ENCODE measurements at places on chromosomes 6 and 20.
A peak's percentile ranks its signal among the peaks of the same experiment; 100 is the strongest.

GRCh38 chr20:6870559-6870958 is 103.1 kb downstream of the BMP2 start:
- no peak for DNase-seq

- DNase-seq: peak; percentile 56
Measured at GRCh38 chr6:166419286-166419685, 36.5 kb upstream of the MPC1 start.

DNA sequence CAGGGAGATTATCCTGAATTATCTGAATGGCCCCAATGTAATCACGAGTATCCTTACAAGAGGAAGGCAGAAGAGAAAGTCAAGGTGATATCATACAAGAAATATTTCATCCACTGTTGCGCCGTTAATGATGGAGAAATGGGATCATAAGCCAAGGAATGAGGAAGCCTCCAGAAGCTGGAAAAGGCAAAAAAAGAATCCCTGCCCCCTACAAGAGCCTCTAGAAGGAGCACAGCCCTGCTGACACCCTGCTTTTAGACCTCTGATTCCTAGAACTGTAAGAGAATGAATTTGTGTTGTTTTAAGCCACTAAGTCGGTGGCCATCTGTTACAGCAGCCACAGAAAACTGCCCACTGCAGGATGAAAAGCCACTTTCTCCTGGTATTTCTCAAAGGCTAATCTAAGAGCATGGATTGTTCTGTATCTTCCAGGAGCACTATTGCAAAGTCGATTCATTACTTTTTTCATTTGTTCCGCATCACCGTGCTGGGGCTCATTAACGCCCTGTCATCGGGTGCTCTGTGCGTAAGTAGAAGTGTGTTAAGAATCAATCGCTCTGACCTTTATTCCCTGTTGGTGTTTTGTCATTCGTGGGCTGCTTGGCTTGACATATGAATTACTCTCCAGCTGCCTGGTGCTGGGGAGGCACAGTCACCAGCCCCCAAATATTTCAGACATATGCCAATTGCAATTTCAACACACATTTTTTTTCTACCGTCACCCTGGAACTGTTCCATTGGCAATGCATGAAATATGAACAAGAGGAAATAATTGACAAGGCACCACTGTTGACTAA is 117.0 kb downstream of the PCSK2 start:
- DNase-seq: no peak

GRCh38 chr6:26569433-26569764 is 27.4 kb upstream of the ABT1 start:
- no peak for DNase-seq

DNA sequence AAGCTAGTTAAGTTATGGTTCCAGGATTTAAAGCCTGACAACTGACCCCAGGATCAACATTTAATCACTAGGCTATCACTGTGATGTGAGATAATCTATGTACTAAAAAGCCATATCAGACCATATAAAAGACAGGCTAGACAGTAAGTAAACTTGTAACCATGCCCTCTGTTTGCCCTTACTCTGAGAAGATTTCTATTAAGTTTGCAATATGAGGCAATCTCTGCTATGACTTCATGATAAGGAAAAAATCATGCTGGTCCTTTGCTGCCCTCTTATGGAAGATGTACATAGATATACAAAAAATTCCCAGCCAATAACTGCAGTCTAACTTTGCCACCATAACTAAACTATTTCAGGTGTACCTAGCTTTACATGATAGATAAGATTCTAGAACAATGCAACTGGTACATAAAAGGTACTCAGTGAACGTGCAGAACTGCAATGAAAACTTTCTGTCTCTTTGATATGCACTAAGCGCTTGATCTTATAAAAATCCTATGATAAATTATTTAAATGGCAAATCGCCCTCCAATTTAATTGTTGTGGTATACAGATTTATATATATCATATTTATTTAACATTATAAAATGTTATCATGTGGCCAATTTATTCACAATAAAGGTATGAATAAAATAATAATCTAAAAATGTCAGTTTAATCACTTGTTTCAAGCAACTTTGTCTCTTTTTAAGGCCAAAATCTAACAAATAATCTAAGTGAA is 70.5 kb downstream of the FAM217A start:
- DNase-seq: no peak

- no peak for DNase-seq
Measured at GRCh38 chr6:43180985-43181384, 1.0 kb upstream of the CUL9 start.

DNA sequence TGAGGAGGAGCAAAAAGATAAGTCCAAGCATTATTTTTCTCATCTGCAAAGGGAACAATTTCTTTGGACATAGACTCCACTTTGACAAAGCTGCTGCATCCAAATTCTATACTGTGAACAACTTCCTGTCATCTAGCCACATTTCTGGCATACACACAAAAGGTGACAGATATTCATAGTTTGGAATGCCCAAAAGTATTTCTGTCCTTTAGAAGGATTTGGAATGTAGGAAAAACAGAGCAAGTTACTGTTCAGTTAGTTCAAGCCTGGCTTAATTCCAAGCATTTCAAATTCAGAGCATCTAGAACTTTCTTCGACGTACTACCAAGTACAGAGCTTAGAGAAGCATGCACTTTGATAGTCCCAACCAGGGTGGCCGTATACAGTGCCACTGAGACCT is 134.0 kb downstream of the PDE7B start:
- no peak for DNase-seq

DNA sequence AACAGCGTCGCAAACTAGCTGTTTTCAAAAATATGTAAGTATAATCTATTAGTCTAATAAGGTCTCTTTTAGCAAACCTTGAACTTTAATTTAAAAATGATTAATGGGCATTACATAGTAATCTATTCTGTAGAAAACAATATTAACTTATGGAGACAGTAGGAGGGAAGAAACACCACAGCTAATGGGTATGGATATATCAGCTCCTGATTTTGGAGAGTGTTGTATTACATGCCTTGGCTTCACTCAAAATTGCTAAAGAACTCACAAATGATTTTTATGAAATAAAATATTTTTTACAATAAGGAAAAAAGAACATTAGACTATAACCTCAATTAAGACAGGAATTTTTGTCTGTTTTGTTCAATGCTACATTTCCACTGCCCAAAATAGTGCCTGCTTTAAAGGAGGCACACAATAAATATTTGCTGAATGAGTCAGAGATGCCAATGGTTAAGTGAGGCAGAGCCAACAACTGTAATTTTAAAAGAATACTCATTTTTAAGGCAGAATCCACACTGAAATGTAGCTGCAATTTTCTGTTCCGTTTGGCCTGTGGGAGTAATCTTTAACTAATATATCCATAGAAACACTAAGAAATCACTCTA is 15.7 kb downstream of the ATG5 start:
- DNase-seq: no peak

GRCh38 chr6:6651335-6651734 is 62.8 kb downstream of the LY86 start:
- DNase-seq: no peak

DNA sequence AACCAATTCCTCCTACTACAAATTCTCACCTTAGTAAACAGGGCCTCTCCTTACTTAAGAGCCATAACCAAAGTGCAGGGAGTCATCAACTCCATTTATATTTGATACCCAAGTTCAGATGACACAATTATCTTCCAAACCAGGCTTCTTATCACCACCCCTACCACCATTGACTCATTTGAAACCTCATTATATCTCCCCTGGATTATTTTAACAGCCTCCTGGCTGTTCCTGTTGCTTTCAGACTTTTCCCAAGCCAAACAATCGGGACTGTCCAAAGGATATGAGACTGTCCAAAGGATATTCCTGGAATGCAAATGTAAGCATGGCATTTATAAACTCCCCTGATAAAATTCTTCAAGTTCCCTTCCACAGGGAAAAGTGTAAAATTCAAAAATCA is 394.3 kb downstream of the MAFB start:
- no peak for DNase-seq

DNA sequence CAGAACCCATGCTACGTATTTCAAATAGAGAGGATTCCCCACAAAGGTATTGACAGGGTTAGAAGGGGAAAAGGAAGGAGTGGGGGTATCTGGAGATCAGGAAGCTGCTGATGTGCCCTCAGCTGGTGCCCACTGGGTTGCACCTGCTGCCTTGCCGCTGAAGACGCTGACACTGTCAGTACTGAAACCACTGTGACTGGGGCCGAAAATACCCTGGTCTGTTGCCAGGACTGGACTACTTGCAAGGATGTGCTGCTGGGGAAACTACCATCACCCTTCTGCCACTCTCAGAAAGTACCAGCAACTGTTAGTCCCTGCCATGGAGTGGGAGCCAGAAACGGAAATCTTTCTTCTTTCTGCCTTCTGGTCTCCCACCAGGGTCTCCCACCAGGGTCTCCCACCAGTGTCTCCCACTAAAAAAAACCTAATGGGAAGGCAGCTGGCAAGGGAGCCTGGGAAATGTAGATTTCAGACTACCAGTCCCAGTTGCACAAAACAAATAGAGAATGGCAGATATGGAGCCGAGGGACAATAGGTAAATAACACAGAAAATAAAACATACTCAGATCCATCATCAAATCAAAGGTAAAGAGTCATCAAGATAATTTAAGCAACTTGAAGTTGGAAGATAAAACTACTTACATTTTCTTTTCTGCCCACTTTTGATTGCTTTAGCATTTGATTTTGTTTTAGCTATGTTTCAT is 204.8 kb downstream of the TPBG start:
- DNase-seq: no peak

GRCh38 chr6:2194643-2195042 is 50.8 kb downstream of the GMDS start:
- DNase-seq: no peak

DNA sequence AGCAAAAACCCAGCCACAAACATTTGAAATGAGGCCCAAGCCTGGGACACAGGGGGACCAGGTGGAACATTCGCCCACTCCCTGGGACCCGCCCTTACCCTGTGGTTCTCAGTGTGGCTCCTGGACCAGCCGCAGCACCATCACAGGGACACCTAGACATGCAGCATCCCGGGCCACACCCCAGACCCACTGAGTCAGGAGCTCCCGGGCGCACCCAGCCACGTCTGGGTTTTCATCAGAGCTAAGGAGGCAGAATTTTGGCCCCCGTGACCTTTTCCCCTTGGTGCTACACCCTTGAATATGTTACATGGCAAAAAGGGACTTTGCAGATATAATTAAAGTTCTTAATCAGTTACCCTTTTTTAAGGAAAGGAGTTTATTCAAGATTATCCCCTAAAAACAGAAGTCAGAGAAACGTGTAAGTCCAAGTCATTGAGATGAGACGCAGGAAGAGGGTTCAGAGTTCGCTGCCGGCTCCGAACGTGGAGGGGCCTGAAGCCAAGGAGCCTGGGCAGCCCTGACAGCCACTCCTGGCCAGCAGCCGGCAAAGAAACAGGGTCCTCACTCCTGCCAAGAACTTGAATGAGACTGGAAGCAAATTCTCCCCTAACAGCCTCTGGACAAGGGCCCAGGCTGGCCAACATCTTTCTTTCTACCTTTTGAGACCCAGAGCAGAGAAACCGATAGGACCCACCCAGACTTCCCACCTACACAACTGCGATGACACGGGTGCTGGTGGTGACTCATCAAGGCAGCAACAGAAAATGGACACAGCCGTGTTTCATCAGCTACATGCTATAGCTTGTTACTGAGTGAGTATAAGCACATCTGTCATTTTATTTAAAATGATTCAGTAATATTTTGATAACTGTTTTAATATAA is 25.3 kb downstream of the BFSP1 start:
- DNase-seq: peak; percentile 46

DNA sequence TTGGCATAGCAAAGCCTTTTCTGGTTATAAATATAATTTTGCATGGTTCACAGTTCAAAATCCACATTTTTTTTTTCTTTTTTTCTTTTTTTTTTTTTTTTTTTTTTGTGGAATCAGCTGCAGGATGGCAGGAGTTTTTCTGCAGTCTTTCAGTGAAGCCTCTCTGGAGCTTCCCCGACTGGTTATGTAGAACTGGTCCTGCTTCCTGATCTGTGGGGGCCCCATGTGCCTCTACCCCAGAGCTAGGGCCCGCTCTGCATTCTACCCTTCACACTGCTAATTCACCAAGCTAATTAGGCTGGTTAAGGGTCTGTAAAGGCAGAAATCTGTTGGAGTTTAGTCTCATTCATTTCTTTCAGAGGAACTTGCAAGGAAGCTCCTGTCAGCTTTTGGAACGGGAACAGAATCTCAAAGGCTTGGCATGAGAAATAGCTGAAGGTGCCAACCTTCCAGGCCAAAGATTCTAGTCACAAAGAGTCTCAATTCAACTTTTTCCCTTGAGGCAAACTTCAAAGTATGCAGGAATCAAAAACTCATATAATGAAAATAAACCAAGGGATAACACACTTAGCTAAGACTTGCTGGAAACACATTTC is 45.5 kb downstream of the HMGN3 start:
- no peak for DNase-seq

- DNase-seq: no peak
Measured at GRCh38 chr6:165660857-165661663, 2.0 kb downstream of the PDE10A start.
